Ovary (tissue), 10 donors: ENCODE measurements at places on chromosomes 11 and 22.

GRCh38 chr11:117094776-117095175 lies 3.5 kb downstream of the SIK3 start:
- DNase-seq: no peak

DNA sequence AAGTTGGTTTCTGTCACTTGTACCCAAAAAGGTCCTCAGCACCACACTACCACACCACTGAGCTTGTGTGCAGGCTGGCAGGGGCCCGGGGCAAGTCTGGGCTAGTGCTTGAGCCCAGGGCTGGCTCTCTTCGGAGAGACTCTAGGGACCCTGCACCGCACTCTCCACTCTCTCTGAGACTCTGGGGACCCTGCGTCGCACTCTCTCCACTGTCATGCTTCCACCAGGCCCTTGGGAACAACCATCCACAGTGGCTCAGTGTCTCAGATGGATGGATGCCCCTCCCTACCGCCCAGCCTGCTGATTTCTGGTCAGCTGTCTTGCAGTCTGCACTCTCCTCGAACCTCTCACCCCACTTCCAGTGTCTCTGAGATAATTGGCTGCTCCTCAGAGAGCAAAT lies 2.0 kb upstream of the SBF1 start:
- DNase-seq: no peak

DNA sequence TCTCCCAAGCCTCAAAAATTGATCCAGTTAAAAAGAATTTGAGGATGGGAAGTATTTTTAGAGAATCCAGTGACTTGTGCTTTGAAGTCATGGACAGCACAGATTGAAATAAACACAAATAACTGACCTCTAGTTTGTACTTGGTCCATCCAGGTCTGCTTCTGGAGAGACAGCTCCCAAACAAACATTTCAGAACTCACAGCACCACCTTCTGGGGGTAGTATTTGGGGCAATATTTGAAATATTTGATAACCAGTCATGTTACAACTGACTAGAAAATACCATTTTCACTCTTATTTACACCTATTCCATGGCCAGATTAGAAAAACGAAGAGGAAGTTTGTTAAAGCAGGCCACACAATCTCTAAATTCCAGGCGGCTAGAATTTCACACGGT lies 56.2 kb downstream of the CTSC start:
- DNase-seq: no peak

DNA sequence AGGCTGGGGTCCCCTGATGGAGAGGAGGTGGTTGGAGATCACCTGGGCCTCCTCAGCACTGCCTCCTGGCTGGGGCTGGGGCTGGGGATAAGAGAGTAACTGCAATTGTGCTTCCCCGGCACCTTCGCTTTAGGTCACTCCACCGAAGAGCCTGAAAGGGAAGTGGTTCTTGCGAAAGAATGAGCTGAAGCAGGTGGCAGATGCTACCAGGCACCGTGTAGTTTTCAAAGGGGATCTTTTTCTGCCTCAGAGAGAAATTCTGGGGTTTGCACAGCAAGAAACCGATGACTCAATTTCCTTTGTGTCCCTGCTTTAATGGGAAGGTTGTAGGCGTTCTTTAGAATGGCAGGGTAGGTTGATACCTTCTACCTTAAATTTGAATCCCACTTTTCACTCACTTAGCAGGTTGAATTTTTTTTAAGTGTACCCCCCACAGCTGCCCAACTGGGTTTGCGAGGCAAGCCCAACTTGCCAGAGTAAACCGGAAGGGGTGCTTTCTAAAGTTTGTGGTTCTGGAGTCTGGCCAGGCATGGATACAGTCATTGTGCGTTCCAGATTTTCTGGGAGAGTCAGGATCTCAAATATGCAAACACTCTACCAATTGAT lies 5.3 kb downstream of the CD44 start:
- no peak for DNase-seq

GRCh38 chr11:1297011-1297575 lies 12.3 kb downstream of the TOLLIP start:
- DNase-seq: peak; percentile 29

GRCh38 chr11:34575261-34575660 lies 45.6 kb upstream of the EHF start:
- no peak for DNase-seq

- peak; percentile 84 for DNase-seq
Observed at GRCh38 chr22:35629406-35630216, 12.5 kb upstream of the MB start.

- DNase-seq: no peak
Observed at GRCh38 chr22:41943661-41944209, 3.2 kb downstream of the CENPM start.

- no peak for DNase-seq
Observed at GRCh38 chr11:103845331-103845730, 191.1 kb upstream of the DDI1 start.

DNA sequence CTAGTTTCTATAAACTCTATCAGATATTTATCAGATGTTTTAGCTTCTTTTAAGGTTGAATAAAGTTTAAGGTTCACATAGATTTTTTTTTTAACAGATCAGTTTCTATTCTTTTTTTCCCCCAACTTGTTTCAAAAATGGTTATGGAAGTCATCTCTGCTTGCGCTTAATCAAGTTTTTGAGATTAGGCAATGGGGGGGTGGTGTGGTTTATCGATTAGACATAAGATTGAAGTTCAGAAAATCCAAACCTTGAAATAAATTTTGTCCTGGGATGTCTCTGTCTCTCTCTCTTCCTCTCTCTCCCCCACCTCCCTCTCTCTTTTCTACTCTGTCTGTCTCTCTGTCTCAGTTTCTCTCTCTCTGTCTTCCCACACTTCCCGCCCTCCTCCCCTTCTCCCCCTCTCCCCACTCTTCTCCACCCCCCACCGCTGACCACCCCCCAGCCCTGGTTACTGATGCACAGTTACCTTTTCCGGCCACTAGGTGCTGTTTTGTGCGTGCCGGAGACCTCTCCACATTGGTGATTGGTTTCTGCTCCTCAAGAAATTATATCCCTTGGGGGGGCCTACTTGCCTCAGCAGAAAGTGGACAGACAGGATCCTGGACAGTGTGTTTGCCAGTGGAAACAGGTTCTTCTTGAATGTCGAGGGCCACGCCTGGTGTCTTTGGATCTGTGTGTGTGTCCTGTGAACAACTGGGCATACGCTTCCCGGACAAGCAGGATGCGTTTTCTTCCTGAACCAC lies 29.7 kb upstream of the ANO1 start:
- DNase-seq: no peak

GRCh38 chr22:39454385-39454871 lies 2.4 kb upstream of the MGAT3 start:
- DNase-seq: no peak

DNA sequence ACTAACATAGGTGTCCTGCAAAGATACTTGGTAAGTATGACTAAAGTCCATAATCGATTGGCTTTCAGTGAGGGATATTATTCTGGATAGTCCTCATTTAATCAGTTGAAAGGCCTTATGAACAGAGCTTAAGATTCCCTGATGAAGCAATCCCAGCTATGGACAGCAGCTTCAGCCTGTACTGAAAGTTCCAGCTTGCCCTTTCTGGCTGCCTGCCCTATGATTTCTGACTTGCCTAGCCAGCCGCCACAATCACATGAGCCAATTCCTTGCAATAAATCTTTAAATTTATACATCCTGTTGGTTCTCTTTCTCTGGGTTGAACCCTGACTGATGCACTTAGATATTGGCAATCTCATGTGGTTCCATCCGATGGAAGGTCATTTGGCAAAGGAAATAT lies 759.0 kb upstream of the API5 start:
- peak; percentile 37 for DNase-seq

DNA sequence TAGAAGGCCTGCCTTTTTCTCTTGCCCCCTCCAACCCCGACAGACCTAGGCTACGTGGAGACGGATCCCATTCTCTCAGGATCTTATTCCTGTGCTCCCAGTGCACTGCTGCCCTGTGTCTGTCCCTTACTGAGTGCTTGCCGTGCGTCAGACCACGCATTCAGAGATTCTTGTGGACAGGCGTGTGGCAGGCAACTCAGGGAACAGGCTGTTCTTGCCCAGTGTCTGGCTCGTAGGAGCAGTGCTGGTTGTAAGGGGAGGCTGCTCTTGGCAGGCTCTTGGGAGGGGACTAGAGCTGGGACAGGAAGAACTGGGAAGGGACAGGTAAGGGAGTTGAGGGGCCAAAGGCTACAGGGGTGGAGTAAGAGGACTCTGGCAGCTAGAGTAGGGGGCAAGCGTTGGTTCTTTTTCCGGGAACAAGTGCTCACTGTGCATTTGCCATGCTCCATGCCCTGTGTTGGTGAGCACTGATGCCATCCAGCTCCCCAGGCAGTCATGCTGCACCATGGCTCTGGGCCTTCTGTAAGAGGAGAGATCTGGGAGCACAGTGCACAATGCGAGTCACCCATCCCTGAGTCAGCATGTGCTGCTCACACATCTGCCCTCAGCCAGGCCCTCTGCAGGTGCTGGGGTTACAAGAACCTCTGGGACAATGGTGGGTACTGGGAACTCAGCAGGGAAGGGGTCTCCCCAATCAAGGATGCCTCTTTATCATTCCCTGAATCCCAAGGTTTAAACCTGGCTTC lies 119.1 kb downstream of the TBC1D22A start:
- DNase-seq: no peak

GRCh38 chr11:25655636-25656035 lies 676.3 kb upstream of the ANO3 start:
- no peak for DNase-seq

DNA sequence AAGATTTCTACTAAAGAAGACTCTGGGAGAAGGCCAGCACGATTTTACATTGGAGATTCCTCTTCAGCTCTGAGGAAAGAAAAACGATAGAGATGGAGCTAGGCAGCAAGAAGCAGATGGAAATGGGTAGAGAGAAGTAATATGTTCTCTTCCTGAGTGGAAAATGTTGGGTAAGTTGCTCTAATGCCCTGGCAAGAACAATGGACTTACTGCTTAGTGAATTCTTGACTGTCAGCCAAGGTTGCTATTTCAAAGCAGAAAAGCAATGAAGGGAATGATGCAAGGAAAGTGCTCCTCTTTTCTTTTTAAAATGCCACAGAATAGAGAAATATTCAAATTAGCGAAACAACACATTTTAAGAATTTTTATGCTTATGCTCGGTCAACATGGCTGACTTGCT lies 38.4 kb upstream of the CWF19L2 start:
- no peak for DNase-seq

DNA sequence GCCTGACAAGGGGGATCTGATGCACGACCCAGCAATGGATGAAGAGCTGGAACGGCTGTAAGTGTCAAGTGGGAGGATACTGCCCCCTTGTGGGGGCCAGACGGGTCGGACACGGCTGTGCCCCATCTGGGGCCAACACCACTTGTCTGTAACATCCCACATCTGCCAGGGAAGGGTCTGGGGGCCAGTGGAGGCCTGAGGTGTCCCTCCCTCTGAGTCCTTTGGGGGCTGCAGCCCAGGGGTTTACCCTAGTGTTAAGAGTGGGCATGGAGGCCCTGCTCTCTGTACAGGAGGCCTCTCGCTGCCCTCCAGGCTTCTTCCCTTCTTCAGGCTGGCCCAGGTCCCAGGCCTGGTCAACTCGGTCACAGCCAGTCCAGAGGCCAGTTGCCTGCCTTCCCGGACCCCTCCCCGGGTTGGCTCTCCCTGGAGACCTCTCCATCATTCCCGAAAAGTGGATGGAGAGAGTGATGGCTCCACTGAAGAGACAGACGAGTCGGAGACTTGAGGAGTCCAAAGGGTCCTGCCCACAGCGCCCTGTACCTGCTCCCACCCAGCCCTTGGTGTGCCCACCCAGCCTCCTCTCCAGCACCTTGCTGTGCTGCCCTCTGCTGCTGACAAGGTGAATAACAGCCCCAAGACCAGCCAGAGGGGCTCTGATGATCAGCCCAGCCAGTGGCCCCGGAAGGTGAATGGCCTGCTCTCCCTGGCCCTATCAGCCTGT lies 15.4 kb downstream of the ARFGAP2 start:
- DNase-seq: peak; percentile 64

- DNase-seq: no peak
Observed at GRCh38 chr11:19828382-19829108, 115.9 kb downstream of the NAV2 start.

GRCh38 chr22:22661275-22661674 lies 16.9 kb downstream of the GGTLC2 start:
- no peak for DNase-seq

- DNase-seq: no peak
Observed at GRCh38 chr11:69280451-69280850, 13.5 kb upstream of the MYEOV start.

GRCh38 chr22:42073621-42074041 lies 417 bp upstream of the PHETA2 start:
- peak; percentile 29 for DNase-seq

GRCh38 chr11:94557992-94558391 lies 9.2 kb upstream of the PIWIL4 start:
- DNase-seq: no peak

- no peak for DNase-seq
Observed at GRCh38 chr11:43708776-43709175, 28.2 kb downstream of the HSD17B12 start.

- DNase-seq: no peak
Observed at GRCh38 chr22:30336752-30337460, 10.2 kb upstream of the TBC1D10A start.

GRCh38 chr11:13118194-13118593 lies 109.1 kb downstream of the RASSF10 start:
- DNase-seq: no peak

DNA sequence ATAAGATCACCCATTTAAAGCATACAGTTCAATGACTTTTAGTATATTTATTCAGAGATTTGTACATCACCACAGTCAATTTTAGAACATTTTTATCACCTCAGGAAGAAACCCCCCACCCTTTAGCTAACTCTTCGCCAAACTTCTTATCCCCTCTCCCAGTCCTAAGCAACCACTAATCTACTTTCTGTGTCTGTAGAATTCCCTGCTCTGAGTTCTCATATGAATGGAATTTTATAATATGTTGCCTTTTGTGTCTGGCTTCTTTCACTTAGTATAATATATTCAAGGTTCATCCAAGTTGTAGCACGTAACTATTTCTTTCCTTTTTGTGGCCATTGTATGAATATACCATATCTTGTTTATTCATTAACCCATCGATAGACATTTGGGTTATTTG lies 3.6 kb downstream of the ANKRD13D start:
- DNase-seq: no peak

GRCh38 chr11:131618201-131618600 lies 247.8 kb downstream of the NTM start:
- DNase-seq: no peak

DNA sequence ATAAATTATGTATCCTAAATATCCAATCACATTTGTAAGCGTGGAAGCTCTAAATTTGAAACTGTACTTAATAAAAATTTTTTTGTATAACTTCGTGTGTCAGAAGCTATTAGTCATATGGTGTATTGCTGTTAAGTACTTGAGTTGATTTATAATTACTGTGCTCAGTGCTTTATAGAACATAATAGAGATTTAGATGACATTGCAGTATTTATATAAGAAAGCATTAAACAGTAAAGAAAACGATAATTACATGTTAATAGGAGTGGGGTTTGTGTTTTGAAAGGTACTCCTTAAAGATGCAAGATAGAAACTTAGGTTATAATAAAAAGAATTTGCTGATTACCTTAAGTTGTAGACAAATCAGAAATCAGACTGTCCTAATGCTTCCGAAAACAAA lies 5.9 kb upstream of the TCP11L1 start:
- no peak for DNase-seq
